Esophagus mucosa (tissue), 1 donor: ENCODE measurements at places on chromosomes 7 and 10.
A peak's percentile ranks its signal among the peaks of the same experiment; 100 is the strongest.

DNA sequence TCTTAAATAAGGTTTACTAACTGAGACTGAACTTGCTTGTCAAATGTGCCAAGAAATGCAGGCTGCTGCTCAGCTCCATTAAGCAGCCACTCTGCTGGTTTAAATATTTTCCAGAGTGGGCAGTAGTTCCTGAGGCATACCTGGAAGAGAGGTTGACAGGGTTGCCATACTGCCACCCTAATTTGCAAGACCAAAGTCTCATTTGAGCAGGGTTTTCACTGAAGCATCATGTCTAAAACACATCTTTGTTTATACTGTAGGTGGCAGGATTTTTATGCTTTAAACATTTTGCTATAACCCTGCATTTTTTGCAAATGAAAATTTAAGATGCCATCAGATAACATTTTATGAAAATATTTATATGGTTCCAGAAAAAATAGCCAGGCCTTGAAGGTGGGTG, 618.0 kb upstream of the LRRTM3 start:
- no peak for ATAC-seq

DNA sequence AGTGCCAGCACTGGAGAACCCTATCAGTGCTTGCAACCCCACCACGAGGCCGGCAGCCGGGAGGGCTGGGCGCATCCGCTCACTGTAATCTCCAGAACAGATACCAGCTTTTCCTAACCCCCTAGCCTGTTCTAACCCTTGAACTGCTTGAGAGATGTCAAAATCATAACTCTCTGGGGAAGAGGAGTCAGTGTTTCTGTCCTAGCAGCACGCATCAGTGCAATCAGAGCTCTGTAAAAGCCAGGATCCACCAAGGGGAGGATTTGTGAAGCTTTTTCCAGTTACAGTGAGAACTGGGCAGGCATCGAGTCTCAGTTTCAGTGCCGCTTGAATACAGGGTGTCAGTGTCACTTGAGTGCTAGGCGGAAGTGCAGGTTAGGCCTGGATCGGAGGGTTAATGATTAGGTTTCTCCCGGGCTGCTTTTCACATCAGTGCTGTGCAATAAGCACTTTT, 104.5 kb upstream of the INSYN2A start:
- ATAC-seq: no peak

DNA sequence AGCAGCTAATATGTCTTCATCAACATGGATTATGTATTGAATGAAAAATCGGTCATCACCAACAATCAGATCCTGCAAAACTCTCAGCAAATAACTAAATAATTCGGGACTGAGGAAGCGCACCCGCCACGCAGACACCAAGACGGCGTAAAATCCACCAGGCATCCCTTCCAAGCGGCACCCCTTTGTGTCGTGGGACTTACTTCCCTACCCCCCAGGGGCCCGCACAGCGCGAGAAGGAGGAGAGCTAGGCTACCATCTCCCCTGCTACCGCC, 721 bp downstream of the ARL3 start:
- peak; percentile 63 for ATAC-seq

DNA sequence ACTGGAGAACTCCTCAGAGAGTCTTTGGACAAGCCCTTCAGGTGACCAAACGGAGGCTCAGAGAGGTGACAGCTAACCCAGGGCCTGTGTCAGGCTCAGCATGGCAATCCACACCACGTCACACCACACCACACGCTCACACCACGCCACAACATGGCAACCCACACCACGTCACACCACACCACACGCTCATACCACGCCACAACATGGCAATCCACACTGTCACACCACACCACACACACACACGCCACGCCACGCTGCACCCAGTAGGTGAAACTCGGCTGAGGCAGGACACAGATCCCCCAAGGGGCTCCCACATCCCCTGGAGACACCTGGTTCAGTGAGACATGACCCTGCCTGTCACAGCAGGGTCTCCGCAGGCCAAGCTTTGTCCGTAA, 107.3 kb downstream of the PDGFA start:
- no peak for ATAC-seq

- no peak for ATAC-seq
Measured at GRCh38 chr7:22008087-22008486, 62.4 kb upstream of the CDCA7L start.

GRCh38 chr7:106625678-106626301, 35.2 kb downstream of the CCDC71L start:
- ATAC-seq: peak; percentile 46
